ENCODE measurements at places on chromosomes 4 and X. TPM values are rescaled to one million over a fixed set of nuclear protein-coding genes. Genes with fewer than 3 reads are reported as not detected.

GRCh38 chr4:143199503-143199902, 14.8 kb downstream of the USP38 start:
- DNase-seq: no peak

- DNase-seq: peak; percentile 58
These were observed 56.3 kb downstream of the ZAR1 start for GRCh38 chr4:48546336-48546735.

DNA sequence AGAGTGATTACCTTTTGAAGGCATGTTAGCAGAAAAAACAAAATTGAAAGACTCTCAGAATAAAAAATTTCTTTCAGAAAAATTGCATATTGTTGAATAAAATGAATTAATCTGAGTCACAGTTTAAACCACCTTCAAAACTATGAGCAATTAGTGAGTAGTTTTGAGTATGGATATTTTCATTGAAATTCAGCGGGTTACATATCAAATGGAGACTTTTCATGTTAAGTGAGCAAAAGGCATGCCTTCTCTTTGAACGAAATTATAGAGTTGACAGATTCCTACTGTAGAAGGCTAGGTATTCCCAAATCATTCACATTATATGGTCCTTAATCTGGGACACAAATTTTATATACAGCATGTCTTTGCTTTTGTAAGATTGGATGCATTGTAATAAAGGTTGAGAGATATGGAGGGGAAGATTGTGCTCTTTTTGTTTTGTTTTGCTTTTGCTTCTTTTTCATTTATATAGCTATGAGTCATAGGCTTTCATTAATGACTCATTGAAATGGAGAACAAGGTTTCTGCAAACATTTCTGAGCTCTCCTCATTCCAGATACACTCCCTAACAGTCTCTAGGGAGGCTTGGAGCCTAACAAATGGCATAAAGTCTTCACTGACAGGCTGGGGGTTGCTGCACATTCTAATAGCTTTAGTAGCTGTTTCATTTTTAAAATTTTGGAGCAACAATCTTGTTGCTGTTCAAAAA, 21.6 kb downstream of the PCDH18 start:
- no peak for DNase-seq

DNA sequence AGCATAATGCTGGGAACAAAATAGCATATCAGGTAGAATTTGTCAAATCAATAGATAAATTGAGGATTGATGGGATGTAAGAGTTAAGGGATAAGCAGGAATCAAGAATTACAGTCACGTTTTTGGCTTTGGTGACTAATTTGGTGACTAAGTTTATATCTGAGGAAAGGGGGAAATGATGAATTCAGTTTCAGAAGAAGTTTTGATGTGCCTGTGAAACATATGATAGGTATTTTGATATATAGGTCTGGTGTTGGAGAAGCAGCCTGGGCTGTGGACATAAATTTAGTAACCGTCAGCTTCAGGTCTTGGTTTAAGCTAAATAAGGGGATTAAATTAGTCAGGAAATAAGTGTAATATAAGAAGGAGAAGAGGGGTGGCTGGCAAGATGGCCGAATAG, 79.0 kb upstream of the EDA2R start:
- DNase-seq: no peak

GRCh38 chrX:22616867-22617266, 344.2 kb downstream of the CBLL2 start:
- no peak for DNase-seq

DNA sequence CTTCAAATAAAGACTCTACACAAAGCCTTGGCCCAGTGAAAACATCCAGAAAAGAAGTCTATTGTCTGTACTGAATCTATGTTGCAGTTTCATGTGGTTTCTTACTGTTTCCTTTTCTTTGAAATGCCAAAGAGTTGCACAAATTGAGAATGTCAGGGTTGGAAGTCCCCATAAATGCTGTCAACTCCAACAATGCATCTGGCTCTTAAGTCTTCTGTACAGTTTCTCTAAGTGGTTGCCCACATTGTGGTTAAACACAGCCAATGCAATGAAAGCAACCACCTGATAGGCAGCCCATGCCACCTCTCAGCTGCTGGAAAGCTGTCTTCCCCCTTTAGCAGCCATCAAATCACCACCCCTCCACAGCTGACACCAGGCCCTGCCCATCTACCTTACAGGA, 67.2 kb upstream of the C1GALT1C1 start:
- DNase-seq: peak; percentile 71

DNA sequence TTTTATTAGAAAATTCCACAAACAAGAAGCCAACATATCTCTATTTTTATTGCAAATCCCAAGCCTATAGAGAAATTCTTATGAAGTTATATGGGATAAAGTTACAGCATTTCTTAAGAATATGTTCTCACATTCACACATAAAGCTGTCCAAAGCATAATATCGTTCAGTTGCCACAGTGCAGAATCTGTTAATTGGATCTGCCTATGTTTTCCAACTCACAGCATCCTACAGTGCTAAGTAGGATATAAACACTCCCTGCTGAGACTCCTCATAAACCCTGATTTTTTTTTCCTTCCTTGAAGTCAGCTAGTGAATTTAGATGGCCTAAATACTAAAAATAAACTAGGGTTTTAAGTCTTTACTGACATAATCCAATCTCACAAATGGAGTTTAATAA, 307.9 kb downstream of the PDGFC start:
- no peak for DNase-seq

DNA sequence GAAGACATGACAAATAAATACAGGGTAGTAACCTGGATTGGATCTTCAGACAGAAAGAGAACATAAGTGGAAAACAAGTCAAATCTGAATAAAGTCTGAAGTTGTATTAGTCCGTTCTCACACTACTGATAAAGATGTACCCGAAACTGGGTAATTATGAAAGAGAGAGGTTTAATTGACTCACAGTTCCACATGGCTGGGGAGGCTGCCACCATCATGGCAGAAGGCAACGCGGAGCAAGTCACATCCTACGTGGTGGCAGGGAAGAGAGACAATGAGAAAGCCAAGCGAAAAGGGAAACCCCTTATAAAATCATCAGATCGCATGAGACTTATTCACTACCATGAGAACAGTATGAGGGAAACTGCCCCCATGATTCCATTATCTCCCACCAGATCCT, 82.8 kb downstream of the USP46 start:
- no peak for DNase-seq

- DNase-seq: peak; percentile 13
These were observed 153.6 kb downstream of the RASL11B start for GRCh38 chr4:53015681-53016080.

DNA sequence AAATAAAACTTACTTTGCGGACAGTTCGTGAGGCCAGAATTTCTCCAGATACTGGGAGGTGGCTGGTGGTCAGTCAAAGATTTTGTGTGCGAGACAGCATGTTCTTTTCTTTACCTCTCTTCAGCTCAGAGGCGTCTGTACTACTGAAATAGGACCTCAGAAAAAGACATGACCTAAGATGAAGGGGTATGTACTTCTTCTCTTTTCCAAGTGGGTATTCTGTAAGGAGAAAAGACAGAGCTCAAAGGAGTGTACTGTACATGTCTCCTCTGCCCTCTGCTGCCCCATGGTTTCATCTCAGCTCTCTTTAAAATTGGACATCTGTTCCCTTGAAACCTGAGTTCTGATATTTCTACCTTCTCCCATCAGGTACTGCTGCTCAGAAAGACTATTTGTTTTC, 38.1 kb downstream of the SEPTIN11 start:
- no peak for DNase-seq

GRCh38 chrX:19725641-19726040, 161.8 kb downstream of the SH3KBP1 start:
- DNase-seq: no peak

DNA sequence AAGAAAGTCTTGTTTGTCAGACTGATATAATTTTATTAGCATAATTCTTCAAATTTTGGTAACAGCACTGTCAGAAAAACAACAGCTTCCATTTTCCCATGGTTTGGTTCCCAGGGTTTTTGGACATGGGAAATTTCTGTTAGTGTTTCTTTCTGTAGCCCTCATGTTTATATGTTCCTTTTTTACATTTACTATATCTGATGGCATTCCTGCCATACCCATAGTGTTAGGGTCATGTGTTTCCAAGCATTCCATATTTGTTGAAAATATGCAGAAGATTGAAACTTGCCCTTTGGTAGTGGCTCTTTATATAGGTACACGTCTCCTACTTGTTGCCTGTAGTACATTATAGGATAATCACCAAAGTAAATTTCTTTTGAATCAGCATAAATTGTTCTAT, 65.8 kb downstream of the PDLIM5 start:
- DNase-seq: no peak

Gene ZNF630
- total RNA-seq: 0.52 TPM

Gene TMEM255A
- not detected for total RNA-seq

Gene PHOX2B
- total RNA-seq: not detected

Gene IL2
- 1.6 TPM for total RNA-seq

Gene TRIML1
- total RNA-seq: not detected
